Activated CD8-positive, alpha-beta memory T cell treated with anti-CD3 and anti-CD28 coated beads for 1 hour (primary cell): ENCODE measurements at places on chromosomes 6 and 20.

DNA sequence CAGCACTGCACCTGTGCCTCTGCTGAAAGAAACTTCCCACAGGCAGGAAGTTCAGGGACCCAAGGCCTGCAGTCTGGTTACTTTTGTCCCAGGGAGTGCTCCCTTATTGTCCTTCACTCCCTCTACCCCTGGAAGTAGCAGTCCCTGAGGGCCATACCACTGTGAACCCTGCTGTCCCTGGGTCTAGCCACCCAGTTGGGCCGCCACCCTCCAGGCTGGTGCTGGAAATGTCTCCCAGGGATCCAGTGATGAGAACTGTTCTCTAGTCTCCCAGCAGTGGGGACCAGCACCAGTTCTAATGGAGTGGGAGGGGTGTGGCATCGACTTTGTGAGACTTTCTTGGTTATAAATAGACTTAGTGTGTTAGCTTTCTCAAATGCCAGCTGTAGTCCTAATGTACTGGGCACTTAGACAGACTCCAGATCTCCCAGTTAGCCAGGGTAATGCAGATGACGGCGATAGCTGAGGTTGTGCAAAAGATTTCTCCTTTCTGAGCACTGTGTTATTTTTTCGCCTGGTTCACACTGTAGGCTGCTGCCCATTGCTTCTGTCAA lies 462.5 kb downstream of the CDH26 start:
- no peak for DNase-seq

DNA sequence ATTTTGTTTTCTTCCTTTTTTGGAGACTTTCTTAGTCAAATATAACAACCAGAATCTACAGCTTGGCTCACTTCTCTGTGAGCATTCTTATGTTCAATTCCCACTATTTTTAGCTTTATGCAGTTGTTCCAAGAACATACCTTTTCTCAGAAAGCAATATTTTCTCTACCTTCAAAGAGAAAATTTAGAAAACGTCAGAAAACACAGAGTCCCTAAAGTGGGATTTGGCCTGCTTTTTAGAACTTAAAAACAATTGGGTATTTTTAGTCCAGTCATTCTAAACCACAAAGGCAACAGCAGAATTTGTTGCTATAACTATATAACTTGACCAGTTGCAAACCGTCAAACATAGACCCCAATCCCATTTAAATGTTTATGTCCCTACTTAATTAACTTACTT lies 133.1 kb downstream of the MOXD1 start:
- no peak for DNase-seq

- DNase-seq = no peak
Measured at GRCh38 chr6:88705601-88706000, 257.8 kb downstream of the RNGTT start.

- no peak for DNase-seq
Measured at GRCh38 chr6:89270951-89271721, 44.0 kb downstream of the GABRR2 start.

DNA sequence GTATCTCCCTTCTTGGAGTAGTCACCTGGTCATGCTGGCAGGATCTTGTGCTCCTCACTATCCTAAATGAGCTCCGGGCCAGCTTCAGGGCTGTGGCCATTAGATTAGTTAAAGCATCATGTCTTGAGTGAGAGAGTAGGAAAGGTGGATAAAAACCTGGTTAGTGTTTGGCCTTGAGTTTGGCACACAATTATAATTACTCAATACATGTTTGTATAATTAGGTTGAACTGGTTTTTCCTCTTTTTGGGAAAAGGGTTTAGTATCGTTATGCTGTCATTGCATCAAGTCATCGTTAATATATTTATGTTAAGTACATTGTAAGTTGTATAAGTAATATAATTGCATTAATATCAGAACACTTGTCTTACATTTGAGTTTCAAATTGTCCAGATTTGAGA lies 126.3 kb downstream of the CDKAL1 start:
- no peak for DNase-seq
